ENCODE measurements at places on chromosomes 11 and 22.

DNA sequence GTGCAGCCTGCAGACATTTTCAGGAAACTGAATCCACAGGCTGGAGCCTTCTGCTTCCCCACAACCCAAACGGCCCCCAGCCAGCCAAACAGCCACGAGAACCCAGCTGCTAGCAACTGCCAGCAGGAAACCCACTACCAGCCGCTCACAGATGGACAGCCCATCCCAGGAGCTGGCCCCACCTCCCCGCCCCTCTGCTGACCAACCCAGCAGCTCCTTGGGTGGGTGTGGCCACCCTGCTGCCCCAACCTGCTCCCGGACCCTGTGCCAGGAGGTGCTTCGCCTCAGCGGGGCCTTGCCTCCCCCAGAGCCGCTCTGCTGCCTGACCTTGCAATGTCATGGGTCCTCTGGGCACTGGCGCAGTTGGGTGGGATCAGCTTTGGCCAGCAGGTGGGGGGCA, 8.2 kb upstream of the CCDC188 start:
- no peak for DNase-seq

GRCh38 chr11:5252192-5252918, 2.2 kb downstream of the HBG2 start:
- no peak for DNase-seq

- no peak for DNase-seq
These were observed 518 bp downstream of the KMT5B start for GRCh38 chr11:68212421-68213134.

DNA sequence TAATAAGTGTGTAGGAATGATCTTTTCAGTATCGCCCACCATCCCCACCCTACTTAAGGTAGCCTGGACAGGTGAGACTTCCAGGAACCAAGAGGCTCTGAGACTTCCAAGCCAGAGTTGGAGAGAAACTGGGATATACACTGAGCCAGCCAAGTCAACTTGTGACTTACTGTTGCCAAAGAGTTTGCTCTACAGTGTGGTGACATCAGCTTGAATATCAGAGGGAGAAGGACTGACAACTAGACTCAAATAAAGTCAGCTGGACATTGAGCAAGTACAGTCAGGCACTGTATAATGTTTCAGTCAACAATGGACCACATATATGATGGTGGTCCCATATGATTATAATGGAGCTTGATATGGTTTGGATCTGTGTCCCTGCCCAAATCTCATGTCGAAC, 1.2 kb upstream of the MMP10 start:
- no peak for DNase-seq

DNA sequence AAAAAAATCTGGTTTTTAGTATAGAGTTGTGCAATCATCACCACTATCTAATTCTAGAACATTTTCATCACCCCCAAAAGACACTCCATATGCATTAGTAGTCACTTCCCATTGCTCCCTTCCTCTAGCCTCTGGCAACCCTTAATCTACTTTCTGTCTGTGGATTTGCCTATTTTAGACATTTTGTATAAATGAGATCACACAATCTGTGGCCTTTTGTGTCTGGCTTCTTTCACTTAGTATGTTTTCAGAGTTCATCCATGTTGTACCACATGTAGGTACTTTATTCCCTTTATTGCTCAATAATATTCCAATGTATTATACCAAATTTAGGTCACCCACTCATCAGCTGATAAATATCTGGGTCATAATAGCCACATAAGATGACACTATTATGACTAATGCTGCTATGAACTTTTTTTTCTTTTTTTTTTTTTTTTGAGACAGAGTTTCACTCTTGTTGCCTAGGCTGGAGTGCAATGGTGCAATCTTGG, 67.5 kb upstream of the SCUBE2 start:
- no peak for DNase-seq

Measured in NCI-H187 treated with DMSO at 0.1 percent for 48 hours (cell line).